GM12878 (cell line): ENCODE measurements at places on chromosomes 5 and 9.
A peak's percentile ranks its signal among the peaks of the same experiment; 100 is the strongest.

- no peaks in the 10 kb centered on the region; the same call in 1 of the 2 replicates for H3K4me1 ChIP-seq
- H3K36me3 ChIP-seq = no peaks in the 10 kb centered on the region
- no peaks in the 10 kb centered on the region; the same call in 1 of the 2 replicates for H3K27me3 ChIP-seq
- peak; percentile 37 for DNase-seq
Observed at GRCh38 chr9:91758491-91758981, 191.5 kb downstream of the ROR2 start.

- peaks cover under 1% of the 10 kb centered on the region for H3K36me3 ChIP-seq
- no peak overlapping the region for H3K4me3 ChIP-seq
- H3K4me1 ChIP-seq = peaks cover 25% of the 10 kb centered on the region
- H3K27ac ChIP-seq = no peak overlapping the region
- no peaks in the 10 kb centered on the region for H3K27me3 ChIP-seq
- no peak for DNase-seq
Observed at GRCh38 chr5:132754111-132754510, 6.9 kb downstream of the CCNI2 start.

GRCh38 chr5:59099270-59099994, 516.6 kb downstream of the RAB3C start:
- no peaks in the 10 kb centered on the region for H3K27me3 ChIP-seq
- H3K4me3 ChIP-seq = no peak overlapping the region
- no peak for DNase-seq
- no peak overlapping the region for H3K27ac ChIP-seq
- no peaks in the 10 kb centered on the region for H3K4me1 ChIP-seq
- no peaks in the 10 kb centered on the region for H3K36me3 ChIP-seq

DNA sequence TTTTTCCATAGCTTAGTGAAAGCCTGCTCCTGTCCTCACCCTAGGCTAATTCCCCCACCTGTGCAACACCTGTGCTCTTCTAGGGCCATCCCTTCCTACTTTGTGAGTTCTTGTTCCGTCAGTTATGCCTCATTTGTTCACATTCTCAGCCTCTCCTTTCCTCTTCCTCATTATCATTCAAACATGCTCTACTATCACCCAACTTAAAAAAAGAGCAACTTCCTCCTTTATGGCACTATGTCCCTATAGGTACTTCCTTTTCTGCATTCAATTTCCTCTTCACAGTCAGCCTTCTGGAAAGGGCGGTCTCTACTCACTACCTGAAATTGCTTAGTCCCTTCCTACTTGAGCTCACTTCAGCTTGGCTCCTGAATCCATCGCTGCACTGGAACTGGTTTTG, 111.8 kb upstream of the LHFPL2 start:
- H3K4me3 ChIP-seq = no peak overlapping the region
- DNase-seq = no peak

- no peaks in the 10 kb centered on the region for H3K4me1 ChIP-seq
- no peak overlapping the region for H3K27ac ChIP-seq
- DNase-seq = no peak
- H3K27me3 ChIP-seq = no peaks in the 10 kb centered on the region; the same call in 1 of the 2 replicates
Observed at GRCh38 chr9:34898846-34899245, 59.2 kb upstream of the PHF24 start.

DNA sequence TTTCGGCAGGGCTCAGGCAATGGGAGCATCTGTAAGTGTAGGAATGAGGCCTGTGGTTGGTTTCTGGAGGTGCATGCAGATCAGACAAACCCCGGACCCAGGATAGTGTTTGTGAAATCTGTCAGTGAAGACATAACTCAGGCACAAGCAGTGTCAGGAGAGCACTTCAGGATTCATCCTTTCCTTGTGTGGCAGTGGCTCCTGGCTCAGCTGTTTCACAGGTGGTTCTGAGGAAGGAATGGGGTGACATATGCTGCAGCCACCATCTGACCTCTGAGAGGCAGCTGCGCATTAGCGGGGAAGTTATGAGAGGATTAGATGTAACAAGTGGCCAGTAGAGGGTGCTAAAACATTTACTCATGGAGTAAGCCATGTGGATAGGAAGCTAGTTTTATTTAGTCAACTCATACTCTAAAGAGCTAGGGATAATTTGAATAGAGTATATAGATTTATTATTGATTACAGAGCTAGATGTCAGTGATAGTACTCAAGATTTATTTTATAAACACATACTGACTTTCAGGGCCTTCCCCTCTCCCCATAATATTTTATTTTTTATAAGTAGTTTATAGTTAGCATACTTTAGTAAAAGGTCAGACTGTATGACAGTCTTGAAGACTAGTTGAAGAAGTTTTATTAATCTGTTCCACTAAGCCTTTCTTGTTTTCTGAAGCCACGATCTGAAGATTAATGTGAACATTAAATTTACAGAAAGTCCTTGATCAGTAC, 28.4 kb downstream of the NNT start:
- H3K27ac ChIP-seq = no peak overlapping the region
- no peaks in the 10 kb centered on the region for H3K27me3 ChIP-seq
- peaks cover 19% of the 10 kb centered on the region for H3K36me3 ChIP-seq
- peak; percentile 33 for DNase-seq
- no peaks in the 10 kb centered on the region for H3K4me1 ChIP-seq

DNA sequence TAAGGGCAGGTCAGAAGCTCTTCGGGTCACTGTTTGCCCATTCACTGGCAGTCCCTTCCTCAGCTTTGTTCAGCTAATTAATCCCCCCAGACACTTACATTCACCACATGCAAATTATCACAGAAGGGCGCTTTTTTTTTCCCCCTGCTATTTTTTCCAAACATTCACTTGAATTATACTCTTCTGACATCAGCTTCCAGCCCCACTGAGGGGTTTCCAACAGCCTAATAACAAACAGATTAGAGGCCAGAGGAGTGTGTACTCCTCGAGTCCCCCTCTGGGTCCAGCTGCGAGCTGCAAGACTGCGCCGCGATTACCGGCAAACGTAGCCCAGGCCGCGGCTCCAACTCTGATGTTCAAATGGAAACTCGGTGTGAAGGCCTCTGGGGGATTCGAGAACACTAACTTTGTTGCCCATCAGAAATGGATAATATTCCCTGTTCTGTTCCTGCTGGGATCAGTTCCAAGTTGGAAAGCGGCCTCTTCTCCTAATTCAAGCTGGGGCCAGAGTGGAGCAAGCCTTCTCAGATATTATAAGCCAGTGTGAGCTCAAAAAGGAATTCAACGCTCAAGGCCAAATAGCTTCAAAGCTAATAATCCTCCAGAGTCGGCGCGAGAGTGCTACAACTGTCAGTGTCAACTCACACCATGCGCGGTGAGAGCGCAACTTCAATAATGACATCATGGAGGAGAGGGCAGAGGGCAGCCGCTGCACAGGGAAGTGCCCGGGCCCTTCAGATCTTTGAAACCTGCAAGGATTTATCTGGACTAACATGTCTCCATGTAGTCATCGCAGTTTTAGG, 560.8 kb downstream of the BNC2 start:
- no peak overlapping the region for H3K4me3 ChIP-seq
- no peaks in the 10 kb centered on the region for H3K27me3 ChIP-seq
- no peaks in the 10 kb centered on the region for H3K36me3 ChIP-seq

DNA sequence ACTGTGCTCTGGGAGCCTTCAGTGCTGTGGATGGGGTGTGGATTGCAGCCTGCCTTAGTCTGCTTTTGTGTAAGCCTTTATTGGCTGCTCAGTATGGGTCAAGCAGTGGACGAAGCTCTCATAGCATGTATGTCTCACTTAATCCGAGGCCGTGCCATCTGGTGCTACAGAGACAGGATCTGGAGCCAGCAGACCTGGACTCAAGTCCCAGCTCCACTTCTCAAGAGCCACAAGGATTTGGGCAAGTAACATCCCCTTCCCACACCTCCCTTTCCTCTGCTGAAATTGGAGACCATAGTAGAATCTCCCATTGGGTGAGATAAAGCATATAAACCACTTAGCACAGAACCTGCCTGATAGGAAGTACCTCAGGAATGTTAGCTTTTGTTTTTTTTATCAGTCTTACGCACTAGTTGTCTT, 23.4 kb upstream of the LECT2 start:
- DNase-seq = no peak
- H3K27ac ChIP-seq = no peak overlapping the region
- H3K27me3 ChIP-seq = peaks cover 3% of the 10 kb centered on the region; the same call in 1 of the 2 replicates
- no peak overlapping the region for H3K4me3 ChIP-seq
- H3K36me3 ChIP-seq = no peaks in the 10 kb centered on the region
- no peaks in the 10 kb centered on the region for H3K4me1 ChIP-seq

GRCh38 chr5:62631909-62632580, 53.4 kb downstream of the LRRC70 start:
- H3K27me3 ChIP-seq = no peaks in the 10 kb centered on the region
- no peak overlapping the region for H3K27ac ChIP-seq
- peaks cover 1% of the 10 kb centered on the region; the same call in 1 of the 2 replicates for H3K36me3 ChIP-seq

- H3K27me3 ChIP-seq = no peaks in the 10 kb centered on the region
- DNase-seq = no peak
- no peaks in the 10 kb centered on the region for H3K4me1 ChIP-seq
- no peak overlapping the region for H3K4me3 ChIP-seq
Observed at GRCh38 chr9:71249729-71250317, 128.4 kb upstream of the TRPM3 start.

DNA sequence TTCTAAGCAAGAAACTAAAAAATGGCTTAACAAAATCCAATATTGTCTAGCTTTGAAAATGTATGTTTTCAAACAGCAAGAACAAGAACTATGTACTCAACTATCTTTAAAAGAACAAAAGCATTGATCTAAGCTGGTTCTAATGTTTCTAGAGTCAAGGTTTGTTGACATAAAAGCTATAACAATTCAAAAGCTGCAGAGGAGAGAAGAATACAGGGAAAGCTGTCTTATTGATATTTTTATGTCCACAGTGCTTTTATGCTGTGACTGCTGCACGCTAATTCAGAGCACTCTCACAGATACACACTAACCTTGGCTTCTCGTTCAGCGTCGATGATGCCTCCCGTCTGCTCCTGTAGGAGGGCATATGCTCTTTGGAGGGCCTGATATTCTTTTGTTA, 129.5 kb upstream of the DPYSL3 start:
- H3K27ac ChIP-seq = no peak overlapping the region
- H3K4me3 ChIP-seq = no peak overlapping the region
- no peaks in the 10 kb centered on the region for H3K36me3 ChIP-seq
- no peaks in the 10 kb centered on the region for H3K4me1 ChIP-seq
- H3K27me3 ChIP-seq = no peaks in the 10 kb centered on the region

GRCh38 chr5:83924891-83925290, 204.2 kb upstream of the HAPLN1 start:
- H3K4me1 ChIP-seq = no peaks in the 10 kb centered on the region
- DNase-seq = no peak
- H3K27me3 ChIP-seq = no peaks in the 10 kb centered on the region; the same call in 1 of the 2 replicates

DNA sequence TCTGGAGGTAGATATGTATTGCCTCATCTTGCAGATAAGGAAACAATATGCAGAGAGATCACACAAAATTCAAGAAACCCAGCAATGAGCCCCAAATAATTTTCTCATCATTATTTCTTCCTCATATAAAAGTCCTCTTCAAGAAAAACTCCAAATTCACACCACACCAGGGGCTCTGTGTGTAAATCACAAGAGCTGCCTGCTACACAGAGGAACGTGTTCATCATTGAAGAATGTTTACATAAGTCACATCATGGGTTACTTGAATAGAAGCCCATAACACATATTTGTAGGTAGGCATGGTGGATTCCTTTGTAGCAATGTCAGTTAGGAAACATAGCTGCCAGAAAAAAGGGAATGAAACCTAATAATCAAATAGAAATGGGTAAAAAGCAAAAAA, 308.1 kb upstream of the TLE4 start:
- no peak overlapping the region for H3K4me3 ChIP-seq
- no peaks in the 10 kb centered on the region for H3K4me1 ChIP-seq
- H3K27ac ChIP-seq = no peak overlapping the region
- H3K27me3 ChIP-seq = no peaks in the 10 kb centered on the region; the same call in 1 of the 2 replicates
- no peaks in the 10 kb centered on the region for H3K36me3 ChIP-seq

- no peaks in the 10 kb centered on the region; the same call in 1 of the 2 replicates for H3K27me3 ChIP-seq
- H3K4me3 ChIP-seq = no peak overlapping the region
- H3K4me1 ChIP-seq = no peaks in the 10 kb centered on the region
- no peaks in the 10 kb centered on the region for H3K36me3 ChIP-seq
Observed at GRCh38 chr5:175246889-175247520, 197.0 kb downstream of the DRD1 start.

GRCh38 chr5:73678322-73678740, 52.3 kb downstream of the ARHGEF28 start:
- H3K36me3 ChIP-seq = no peaks in the 10 kb centered on the region
- peaks cover 15% of the 10 kb centered on the region for H3K4me1 ChIP-seq
- no peaks in the 10 kb centered on the region for H3K27me3 ChIP-seq
- no peak overlapping the region for H3K4me3 ChIP-seq

- H3K36me3 ChIP-seq = no peaks in the 10 kb centered on the region
- H3K27me3 ChIP-seq = no peaks in the 10 kb centered on the region
- no peak overlapping the region for H3K4me3 ChIP-seq
- no peak overlapping the region for H3K27ac ChIP-seq
Observed at GRCh38 chr5:92885950-92886349, 695.1 kb downstream of the NR2F1-AS1 start.

DNA sequence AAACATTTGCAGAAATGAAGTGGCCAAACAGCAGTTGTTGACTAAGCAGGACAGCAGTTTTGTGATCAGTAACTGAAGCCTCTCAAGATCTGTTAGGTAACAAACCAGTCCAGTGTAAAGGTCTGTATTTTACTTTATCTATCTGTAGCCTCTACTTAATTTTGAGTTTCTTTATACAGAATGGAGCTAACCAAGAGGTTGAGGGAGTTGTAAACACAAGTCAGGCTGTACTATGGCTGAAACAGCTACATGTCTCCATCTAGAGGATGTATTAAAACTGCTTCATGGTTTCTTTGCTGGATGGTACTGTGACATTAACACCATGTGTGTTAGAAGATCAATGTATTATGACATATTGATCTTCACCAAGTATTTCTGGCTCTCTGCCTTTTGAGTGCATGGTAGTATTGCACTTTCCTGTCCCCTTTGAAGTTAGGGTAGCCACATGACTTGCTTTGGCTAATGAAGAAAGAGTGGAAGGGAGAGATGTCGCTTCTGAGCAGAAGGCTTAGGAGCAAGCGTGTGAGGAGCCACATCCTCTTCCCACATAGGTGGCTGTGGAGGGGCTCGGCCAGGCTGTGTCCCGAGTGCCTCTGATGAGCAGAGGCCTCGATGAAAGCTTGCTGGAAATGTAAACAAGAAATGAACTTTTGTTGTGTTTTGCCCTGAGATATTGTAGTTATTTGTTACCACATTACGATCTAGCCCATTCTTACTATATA, 105.6 kb upstream of the PCA3 start:
- no peaks in the 10 kb centered on the region; the same call in 1 of the 2 replicates for H3K4me1 ChIP-seq
- no peaks in the 10 kb centered on the region for H3K36me3 ChIP-seq

- no peaks in the 10 kb centered on the region for H3K36me3 ChIP-seq
- H3K27me3 ChIP-seq = no peaks in the 10 kb centered on the region
- H3K4me3 ChIP-seq = no peak overlapping the region
- no peaks in the 10 kb centered on the region for H3K4me1 ChIP-seq
Observed at GRCh38 chr5:120765189-120765588, 301.1 kb downstream of the PRR16 start.

- no peak overlapping the region for H3K27ac ChIP-seq
- no peaks in the 10 kb centered on the region for H3K27me3 ChIP-seq
- H3K4me1 ChIP-seq = no peaks in the 10 kb centered on the region
- no peaks in the 10 kb centered on the region for H3K36me3 ChIP-seq
Observed at GRCh38 chr5:11898787-11899186, 5.5 kb downstream of the CTNND2 start.

- no peaks in the 10 kb centered on the region for H3K27me3 ChIP-seq
- DNase-seq = no peak
- no peak overlapping the region for H3K4me3 ChIP-seq
- no peaks in the 10 kb centered on the region for H3K4me1 ChIP-seq
Observed at GRCh38 chr5:28374492-28374967, 1336.1 kb upstream of the CDH9 start.
